ENCODE measurements at places on chromosomes 6 and 20.

- DNase-seq, result no peak
Observed at GRCh38 chr6:90494067-90494780, 92.6 kb downstream of the MAP3K7 start.

DNA sequence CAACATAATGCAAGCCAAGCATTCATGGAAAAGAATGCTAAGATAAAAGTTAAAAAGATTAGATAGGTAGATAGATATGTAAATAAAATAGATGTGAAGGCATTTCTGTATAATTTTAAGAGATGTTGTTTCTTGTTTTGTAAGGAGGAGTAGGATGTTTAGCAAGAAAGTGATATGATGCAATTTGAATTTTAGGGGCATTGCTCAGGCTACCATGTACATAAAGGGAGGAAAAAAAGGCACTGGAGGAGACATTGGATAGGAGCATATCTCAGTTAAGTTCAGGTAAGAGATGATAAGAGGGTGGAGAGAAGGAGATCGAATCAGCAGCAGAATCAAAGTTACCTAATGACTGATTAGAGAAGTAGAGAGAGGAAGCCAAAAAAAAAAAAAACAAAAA is 194.7 kb downstream of the TENT5A start:
- no peak for DNase-seq

- no peak for DNase-seq
Observed at GRCh38 chr6:83601119-83601518, 88.8 kb downstream of the PRSS35 start.

DNA sequence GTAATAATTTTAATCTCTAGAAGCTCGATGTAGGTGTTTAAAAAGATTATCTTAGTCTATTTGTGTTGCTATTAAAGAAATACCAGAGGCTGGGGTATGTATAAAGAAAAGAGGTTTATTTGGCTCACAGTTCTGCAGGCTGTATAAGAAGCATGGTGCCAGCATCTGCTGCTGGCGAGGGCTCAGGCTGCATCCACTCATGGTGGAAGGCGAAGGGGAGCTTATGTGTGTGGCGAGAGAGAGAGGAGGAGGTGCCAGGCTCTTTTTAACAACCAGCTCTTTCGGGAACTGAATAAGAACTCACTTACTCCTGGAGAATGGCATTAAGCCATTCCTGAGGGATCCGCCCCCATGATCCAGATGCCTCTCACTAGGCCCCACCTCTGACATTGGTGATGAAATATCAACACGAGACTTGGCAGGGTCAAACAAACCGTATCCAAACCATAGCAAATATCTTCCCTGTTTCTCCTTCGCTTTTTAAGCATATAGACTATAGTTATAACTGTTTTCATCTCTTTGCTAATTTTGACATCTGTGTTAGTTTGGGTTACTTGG is 24.5 kb downstream of the CHMP4B start:
- no peak for DNase-seq

DNA sequence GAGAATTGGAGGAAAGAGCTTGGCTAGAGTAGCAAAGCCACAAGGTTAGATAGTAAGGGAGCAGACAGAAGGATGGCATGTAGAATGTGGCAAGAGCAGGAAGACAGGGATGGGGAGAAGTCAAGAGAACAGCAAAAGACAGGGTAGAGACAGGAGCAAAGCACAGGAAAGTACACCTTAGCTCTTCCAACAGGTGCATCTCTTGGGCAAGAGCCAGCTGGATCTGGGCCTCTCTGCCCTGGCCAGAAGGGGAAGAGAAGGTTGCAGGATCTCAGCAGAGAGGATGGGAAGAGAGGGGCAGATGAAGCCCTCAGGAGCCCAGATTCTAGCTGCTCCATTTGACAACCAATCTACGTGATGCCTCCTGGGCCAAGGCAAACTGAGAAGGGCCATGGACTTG is 16.7 kb downstream of the SCUBE3 start:
- DNase-seq, result no peak

DNA sequence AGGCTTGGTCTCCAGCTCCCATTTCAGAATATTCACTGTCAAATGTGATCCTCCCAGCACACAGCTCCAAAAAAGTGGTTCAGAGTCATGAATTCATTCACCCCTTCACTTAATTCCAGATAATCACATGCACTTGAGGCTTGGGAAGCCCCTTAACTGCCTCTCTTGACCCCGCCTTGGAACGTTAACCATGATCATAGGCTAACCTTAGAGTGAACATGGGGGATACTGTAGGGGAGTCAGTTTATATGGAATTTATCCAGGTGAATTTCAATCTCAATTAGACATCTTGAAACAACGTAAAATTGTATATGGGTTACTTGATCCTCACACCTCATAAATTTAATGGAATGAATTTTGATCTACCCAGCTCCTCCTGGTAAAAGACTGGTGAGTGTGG is 346.8 kb upstream of the ARID1B start:
- DNase-seq, result no peak

DNA sequence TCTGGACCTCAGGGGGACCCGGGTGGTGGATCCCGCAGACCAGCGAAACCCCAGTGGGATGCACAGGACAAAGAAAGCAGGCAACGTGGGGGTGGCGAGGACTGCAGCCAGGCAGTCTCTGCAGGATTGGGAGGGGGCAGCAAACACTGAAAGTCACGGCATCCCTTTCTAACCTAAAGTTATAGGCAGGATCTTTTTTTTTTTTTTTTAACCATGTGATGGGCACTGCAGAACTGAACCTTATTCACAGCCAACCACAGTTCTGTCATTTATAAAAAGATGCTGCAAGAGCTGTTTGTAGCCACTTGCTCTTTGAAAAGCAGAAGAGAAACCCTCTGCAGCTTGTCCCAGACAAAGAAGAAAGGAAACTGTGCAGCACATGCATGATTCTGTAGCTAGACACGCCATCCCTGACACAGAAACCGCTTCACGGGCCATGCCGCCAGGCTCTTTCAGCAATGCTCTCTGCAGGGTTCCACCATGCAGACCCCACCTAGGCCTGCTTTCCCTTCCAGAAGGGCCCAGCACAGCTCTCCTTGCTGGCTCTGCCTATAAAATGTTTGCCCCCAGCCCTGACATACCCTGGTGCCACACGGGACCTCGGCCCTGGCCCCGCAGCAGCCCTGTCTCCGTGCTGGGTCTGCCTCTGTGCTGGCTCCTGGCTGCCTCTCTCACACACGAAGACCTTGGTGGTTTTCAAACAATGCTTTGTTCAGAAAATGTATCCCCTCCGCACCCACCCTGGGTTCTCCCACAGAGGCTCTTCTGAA is 70.8 kb downstream of the PYGB start:
- DNase-seq, result no peak

DNA sequence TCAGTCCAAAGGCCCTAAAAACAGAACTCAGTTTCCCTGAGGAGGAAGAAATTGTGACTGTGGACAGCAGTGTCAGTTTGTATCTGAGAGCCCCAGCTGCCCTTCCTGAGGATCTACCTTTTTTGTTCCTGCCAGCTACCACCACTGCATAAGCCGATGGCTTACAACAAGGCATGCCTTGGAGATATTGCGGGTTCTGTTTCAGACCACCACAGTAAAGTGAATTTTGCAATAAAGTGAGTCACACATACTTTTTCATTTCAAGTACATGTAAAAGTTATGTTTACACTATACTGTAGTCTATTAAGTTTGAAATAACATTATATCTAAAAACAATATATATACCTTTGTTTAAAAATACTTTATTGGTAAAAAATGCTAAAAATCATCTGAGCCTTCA is 9.6 kb upstream of the CST3 start:
- no peak for DNase-seq

- no peak for DNase-seq
Observed at GRCh38 chr6:14455427-14455826, 337.9 kb downstream of the CD83 start.

DNA sequence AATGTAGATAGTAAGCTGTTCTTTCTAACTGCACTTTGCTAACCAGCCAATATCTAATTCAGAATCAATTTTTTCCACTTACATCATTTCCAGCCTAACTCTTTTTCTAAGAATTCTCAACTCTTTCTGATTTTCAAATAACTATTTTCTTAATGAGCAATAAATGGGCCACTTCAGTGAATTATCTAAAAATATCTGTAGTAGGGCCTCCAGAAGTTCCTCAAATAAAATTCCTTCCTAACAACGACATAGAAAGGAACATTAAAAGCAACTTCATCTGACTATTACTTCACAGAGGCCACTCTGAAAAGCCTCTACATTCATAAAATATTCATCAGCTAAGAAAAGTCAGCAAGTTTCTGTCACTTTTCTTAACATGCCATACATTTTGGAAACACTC is 4.8 kb downstream of the COL12A1 start:
- DNase-seq, result no peak

DNA sequence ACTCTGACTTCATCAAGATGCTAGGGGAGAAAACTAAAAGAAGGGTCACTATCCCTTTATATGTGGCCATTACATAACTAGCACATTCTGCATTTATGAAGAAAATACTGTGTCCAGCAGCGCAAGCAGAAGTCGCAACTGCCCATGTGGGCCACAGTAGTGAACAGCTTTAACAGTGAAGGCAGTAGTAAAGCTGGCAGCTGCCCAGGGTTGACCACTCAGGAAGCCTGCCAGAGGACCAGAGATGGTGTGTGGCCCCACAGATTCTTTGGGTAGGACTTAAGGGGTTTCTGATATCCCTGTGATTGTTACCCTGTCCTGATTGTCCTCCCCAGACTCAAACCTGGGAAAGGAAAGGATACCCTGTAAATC is 88.3 kb upstream of the NT5E start:
- DNase-seq, result no peak

- no peak for DNase-seq
Observed at GRCh38 chr6:136644597-136644952, 94.4 kb upstream of the MAP7 start.

DNA sequence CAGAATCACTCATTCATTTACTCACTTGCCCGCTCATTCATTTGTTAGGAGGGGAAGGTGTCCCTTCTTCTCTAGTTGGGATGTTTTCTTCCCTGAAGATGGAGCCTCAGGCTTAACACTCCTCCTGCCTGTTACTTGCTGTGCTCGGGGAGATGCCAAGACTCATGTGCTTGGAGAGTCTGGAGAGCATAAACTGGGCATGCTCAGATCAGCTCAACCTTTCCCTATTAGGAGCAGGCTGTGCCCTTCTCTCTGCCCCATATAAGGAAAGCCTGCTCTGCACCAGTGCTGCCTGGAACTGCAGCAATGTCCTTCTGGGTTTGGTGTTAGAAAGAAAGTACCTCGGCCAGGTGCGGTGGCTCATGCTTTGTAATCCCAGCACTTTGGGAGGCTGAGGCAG is 18.0 kb upstream of the UBE2V1 start:
- no peak for DNase-seq

DNA sequence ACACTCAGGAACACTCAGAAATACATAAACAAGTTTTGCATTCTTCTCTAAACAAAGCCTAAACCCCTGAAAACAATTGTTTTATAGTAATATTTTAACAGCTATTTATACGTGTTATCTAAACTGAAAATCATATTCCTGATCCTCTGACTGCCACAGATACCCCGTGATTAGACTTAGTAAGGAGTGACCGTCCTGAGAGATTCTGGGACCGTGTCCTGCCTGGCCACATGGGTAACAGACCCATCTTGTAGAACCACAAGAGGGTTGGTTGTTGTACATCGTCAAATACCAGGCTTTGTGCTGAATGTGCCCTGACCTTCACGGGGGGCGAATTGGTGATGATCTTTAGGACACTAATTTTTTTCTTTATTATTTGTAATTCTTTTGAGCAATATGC is 214.4 kb downstream of the TMEM242 start:
- DNase-seq, result no peak

DNA sequence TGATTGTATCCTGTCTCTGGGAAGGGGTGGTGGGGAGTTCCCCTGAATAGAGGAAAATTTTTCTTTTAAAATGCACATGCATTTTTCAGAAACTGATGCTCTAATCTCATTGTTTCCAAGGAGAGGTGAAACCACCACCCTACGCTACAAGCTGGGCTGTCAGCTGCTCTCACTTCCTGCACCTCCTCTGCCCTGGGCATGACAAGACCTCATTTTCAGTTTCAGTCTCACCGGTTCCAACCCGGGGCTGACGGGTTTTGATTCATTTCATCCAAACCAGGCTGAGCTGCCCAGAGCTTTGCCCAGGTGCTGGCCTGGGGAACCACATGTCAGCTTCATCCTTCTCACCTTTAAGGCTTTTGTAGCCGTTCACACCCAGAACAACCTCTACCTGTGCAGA is 99.7 kb downstream of the EYA2 start:
- DNase-seq, result no peak

GRCh38 chr6:5325173-5325572 is 63.9 kb downstream of the FARS2 start:
- no peak for DNase-seq

DNA sequence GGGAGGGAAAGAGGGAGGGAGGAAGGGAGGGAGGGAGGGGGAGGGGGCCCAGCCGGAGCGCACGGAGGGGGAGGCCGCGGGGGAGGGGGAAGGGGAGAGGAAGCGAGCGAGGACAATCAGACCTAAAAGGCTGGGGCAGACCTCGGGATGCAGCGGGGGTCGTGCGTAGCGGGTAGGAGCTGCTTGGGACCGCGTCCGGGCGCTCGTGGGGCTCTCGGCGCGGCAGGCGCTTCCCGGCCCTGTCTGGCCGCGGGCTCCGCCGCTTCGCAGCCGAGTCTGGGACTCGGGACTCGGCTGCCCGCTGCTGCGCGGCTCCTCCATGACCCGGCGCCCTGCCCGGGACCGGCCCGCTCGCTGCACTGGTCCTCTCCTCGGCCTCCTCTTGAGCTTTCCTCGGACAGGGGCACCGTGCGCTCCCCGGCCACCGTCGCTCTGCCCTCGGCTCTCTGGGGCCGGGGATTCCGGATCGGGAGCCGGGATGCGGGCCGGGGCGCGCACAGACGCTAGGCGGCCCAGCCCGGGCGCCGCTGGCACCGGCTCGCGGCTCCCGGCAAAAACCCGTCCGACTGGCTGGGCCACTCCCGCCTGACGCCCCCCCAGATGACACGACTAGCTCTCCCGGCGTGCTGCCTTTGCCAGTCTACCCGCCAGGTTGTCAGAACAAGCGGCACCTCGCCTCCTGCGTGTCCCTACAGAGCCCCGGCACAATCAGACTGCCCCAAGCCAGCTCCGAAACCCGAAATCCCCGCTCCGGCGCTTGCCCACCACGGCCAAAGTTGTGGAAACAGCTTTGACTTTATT is 2.2 kb downstream of the TFAP2A start:
- DNase-seq, result no peak

DNA sequence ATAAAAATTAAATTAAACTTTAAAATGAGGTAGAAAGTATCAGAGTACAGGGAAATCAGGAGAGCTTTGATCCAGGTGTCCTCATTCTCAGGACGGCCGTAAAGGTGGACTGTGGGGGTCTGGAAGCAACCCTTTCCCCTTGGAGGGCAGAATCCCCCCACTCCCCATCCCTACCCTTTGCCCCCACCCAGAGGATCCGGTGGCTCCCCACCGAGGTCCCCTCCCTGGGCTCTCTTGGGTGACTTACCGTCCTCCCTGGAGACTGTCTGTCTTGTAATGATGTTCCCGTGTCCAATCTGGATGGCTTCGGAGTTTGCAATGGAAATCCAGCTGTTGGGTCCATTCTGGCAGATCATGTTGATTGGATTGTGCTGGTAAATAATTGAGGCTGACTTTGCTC is 7.3 kb downstream of the ZBP1 start:
- no peak for DNase-seq

GRCh38 chr6:105797286-105797979 is 288.7 kb upstream of the PRDM1 start:
- no peak for DNase-seq
